WTC11 (cell line): ENCODE measurements at places on chromosomes 5 and 9. TPM values are rescaled to one million over a fixed set of nuclear protein-coding genes. Genes with fewer than 3 reads are reported as not detected.

Gene SPAG8
- 0.16 to 0.72 TPM (median 0.50 TPM) in 3 replicates for total RNA-seq

Gene GFI1B
- total RNA-seq: 0.41 to 0.78 TPM (median 0.77 TPM) in 3 replicates

Gene HSD17B3
- not detected in 3 replicates for total RNA-seq

Gene C1QTNF2
- 0.25 to 0.52 TPM (median 0.44 TPM) in 3 replicates for total RNA-seq

Gene AGTPBP1
- total RNA-seq: 53.6 to 54.7 TPM (median 54.4 TPM) in 3 replicates

Gene KCNN2
- 11.9 to 13.1 TPM (median 12.0 TPM) in 3 replicates for total RNA-seq

Gene ACSL6
- total RNA-seq: 2.6 to 4.8 TPM (median 3.7 TPM) in 3 replicates

Gene CCL27
- total RNA-seq: 0.68 to 1.0 TPM (median 0.89 TPM) in 3 replicates

Gene NFIB
- total RNA-seq: 7.1 to 12.5 TPM (median 7.4 TPM) in 3 replicates

Gene CCDC152
- 15.1 to 19.0 TPM (median 18.8 TPM) in 3 replicates for total RNA-seq

Gene IL7R
- total RNA-seq: 0.57 to 1.1 TPM (median 0.62 TPM) in 3 replicates

Gene DEPDC1B
- 47.2 to 55.1 TPM (median 50.5 TPM) in 3 replicates for total RNA-seq

Gene PCDH1
- total RNA-seq: 105 to 108 TPM (median 108 TPM) in 3 replicates

Gene CA9
- total RNA-seq: 1.0 to 2.1 TPM (median 1.4 TPM) in 3 replicates

Gene DCTN3
- 23.8 to 28.7 TPM (median 27.5 TPM) in 3 replicates for total RNA-seq

Gene PNPLA7
- 1.3 to 1.6 TPM (median 1.6 TPM) in 3 replicates for total RNA-seq

Gene RMRP
- total RNA-seq: 23,577 to 25,958 TPM (median 25,042 TPM) in 3 replicates
